ENCODE measurements at places on chromosomes 7 and 10.

- no peak for DNase-seq
These were observed 190.4 kb downstream of the MGMT start for GRCh38 chr10:129657297-129658017.

DNA sequence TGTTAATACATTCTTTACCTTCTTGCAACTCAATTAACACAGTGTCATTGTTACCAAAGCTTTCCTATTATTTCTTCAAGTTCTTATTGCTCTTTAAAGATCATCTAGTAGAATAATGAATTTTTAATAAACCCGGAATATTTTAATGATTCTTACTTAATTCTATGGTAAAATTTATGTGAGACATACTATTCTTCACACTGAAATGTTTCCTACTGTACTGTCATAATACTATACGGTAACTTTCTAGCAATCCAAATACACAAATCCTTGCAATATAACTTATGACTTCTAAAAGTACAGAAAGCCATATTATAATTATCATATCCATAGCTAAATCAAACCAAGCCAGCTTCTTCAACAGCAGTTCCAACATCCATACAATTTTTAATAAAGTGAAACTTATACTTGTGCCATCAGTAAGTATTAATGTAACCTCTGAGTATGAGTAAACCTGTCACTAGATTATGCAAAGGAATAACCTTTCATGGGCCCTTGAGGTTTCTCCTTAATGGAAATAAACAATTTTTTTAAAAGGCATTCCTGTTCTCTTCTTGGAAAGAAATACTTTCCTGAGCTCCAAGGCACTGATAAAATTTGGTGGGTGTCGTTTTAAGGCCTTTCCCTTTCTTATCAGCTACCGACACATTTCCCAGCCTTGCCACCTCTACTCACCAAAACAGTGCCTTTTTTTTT is 87.4 kb downstream of the IMMP2L start:
- no peak for DNase-seq

DNA sequence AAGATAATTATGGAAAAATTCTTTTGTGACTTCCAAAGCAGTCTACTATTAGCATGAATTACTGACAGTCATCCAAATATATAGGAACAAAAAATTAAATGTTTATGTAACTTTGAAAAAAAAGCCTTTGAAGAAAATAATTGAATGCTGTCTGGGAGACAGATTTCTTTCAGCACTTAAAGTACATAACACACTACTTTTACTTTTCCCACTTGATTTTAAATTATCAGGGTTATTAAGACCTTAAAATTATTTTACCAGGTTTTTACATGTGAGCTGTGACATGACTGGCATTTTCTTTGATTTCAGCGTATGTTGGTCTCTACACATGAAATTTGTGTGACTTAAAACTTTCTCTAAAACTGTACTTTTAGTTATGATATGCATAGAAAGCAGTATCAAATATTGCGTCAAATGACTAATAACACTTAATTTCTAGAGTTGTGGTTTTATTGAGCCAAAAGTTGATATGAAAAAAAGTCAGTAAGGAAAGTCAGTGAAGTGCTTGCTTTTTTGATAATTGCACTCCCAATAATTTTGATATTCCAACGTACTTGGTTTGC is 3.1 kb downstream of the PTEN start:
- no peak for DNase-seq

- DNase-seq, result no peak
These were observed 14.9 kb upstream of the FAM3C start for GRCh38 chr7:121410829-121411596.

DNA sequence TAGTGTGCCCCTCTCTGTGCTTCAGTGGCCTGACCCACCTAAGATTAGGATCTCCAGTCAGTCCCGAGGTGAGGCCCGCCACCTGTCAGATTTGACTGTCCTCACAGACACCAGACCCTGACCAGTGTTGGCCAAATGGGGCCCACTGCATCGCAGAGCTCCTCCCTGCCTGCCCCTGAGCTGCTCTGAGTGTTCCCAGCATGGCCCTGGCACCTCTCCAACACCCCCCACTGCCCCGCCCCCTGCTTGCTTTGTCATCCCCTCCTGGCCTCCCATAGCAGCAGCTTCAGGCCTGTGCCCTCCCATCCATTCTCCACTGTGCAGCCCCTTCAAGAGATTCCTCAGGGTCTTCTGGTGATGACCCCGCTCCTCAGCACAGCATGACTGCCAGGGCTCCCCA is 67.6 kb downstream of the C10orf120 start:
- no peak for DNase-seq

All from dorsolateral prefrontal cortex (tissue), 122 donors.